ENCODE measurements at places on chromosomes 5 and 9.

- no peak for DNase-seq
These were observed 14.0 kb upstream of the LOX start for GRCh38 chr5:122091936-122092600.

DNA sequence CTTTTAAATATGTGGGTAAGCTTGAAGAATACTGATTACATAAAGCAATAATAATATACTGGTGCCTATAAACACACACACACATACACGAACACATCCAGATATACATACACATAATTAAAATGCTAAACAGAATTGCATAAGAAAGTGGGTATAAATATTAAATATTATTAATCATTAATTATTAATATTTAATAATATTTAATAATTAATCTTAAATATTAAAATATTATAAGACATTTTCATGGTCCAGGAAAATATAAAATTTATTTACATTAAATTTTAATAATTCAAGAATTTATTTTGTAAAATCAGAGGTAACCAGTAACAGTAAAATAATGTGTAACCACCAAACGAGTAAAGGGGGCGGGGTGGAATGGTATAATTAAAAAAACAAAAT is 178.3 kb downstream of the TMEM232 start:
- no peak for DNase-seq

- no peak for DNase-seq
These were observed 67.4 kb upstream of the ZNF618 start for GRCh38 chr9:113808391-113809358.

- no peak for DNase-seq
These were observed 35.1 kb downstream of the GOLM1 start for GRCh38 chr9:86064220-86064619.

DNA sequence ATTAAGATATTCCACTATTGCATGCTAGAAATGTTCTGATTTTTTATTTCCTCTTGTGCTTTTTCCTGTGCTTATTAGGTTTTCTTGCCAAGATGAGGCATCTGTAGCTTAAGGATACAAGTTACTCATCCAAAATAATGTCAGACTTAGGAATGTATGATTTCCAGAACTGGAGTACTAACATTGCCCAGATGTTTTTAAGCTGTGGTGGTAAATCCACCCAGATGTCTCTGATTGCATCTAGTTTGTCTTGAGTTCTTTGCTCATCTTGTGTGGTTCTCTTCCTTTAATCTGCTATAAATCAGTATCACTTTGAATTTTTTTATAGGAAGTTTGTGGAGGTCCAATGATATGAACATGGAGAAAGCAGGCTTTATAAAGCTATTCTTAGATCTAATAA is 337.5 kb upstream of the ZNF608 start:
- no peak for DNase-seq

DNA sequence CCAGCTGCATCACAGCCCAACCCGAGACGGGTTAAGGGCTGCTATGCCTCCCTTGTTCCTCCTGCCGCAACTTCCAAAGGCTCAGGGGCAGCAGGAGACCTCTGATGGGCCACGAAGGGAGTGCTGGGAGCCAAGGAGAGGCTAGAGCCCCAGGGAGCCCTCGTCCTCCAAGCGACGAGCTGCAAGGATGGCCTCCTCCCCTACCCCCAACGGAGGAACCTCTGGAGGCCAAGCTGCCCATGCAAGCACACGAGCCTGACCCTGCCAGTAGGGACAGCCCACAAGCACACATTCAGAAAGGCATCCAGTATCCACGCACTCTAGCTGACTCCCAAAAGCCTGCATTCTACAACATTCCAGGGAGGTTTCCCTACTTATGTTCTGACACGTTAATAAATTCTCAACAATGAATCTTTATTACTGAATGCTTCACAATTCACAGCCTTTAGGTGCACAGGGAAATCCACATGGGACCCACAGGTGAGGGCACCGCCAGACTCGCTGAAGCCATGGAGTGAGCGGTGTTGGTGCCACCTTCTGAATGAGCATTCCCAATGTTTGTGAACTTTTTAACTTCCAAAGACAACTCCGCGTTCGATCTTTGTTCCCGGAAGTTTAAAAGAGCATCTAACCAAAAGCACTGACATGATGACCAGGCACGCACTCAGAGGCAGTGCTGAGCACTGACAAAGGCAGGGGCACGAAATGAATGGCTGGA is 28.7 kb downstream of the IPPK start:
- DNase-seq: no peak

- no peak for DNase-seq
These were observed 74.5 kb downstream of the HMCN2 start for GRCh38 chr9:130340011-130340410.

- DNase-seq: no peak
These were observed 2.5 kb upstream of the FSD1L start for GRCh38 chr9:105445203-105445881.

DNA sequence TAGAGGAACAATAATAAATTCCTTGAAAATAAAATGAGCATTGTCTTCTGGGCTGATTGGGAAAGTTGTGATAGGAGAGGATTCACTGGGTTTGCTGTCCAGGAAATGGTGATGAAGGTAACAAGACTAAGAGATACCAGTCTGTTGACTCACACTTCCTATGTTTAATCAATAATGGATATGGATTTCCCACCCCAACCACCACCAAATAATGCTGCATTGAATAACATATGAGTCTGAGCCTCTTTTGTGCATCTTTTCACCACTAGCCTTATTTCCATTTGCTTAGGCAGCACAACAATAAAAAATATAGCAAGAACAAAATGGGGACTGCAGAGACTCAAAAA is 120.2 kb upstream of the NFIB start:
- DNase-seq: no peak

DNA sequence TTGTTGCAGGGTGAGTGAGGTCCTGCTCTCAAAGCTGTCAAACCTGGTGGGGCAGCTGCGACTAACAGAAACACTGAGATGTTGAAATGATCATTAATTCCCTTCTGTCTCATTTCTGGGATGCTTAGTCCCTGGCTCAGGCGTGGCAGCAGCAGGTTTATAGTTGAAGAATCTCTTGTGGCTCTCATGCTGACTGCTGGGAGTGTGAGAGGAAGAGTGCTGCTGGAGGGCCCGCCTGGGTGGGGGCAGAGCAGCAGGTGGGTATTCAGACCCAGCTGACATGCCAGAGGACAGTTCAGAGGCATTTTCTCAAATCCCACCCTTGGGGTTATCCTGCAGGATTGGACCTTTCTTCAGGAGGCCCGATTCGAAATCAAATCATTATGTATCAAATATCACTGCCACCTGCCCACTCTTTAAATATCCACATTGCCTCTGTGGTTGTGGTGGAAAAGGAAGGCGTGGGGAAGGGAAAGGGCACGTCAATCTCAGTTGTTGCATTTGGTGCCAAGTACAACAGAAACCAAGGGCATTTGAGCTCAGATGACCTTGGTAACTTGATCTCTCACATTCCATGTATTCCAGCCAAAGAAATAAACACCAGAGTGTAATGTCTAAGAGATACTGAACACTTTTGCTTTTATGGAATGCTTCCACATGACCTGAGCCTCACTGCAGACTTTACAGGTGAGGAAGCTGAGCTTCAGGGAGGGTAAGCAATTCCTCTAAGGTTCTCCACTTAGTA is 224.3 kb downstream of the AOPEP start:
- no peak for DNase-seq

DNA sequence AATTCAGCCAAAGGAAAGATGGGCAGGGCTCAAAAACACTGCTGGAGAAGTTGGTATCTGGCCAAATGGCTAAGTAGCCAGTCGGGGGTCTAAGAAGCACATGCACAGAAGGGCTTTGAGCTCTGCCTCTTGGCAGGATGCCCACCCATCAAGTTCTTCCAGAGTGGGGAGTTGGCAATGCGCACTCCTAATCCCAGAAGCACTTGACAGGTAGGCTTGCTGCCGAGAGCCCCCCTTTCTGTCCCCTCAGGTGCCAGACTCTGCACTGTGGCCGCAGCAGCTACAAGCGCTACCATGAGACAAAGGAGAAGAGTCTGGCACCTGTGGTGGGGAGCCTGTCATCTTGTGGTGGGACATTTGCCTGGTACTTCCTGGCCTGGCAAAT is 252.9 kb upstream of the SLC24A2 start:
- no peak for DNase-seq
